Activated T-helper 9 cell treated with anti-CD3 and anti-CD28 coated beads, Interleukin-2, amount 50 U/mL, for 16 hours (primary cell): ENCODE measurements at places on chromosomes 16 and 17.

DNA sequence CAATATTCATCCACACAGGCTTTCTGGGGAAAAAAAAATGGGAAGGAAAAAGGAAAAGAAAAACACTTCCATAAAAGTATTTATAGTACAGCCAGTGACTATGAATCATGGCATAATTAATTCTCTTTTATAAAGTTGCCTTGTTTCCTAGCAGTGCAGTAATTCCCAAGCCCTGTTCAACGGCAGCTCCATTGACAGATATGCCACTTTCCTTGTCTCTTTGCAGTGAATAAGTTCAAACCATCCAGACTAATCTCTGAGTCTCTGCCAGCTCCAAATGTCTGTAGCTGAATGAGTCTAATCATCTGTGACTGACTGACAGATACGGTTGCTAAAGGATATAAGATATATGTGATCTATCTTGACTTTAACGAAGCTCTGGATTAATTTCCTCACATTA lies 52.9 kb upstream of the KCNJ16 start:
- no peak for DNase-seq

GRCh38 chr17:2192367-2193057 lies 111.1 kb downstream of the SMG6 start:
- peak; percentile 28 for DNase-seq

- no peak for DNase-seq
These were observed 13.7 kb upstream of the GUCY2D start for GRCh38 chr17:7988750-7989178.

- DNase-seq = no peak
These were observed 517.2 kb downstream of the RBFOX1 start for GRCh38 chr16:7849841-7850240.

GRCh38 chr16:72590151-72590937 lies 418.4 kb upstream of the PMFBP1 start:
- DNase-seq = no peak
